ENCODE measurements at places on chromosomes 12 and 14. TPM values are rescaled to one million over a fixed set of nuclear protein-coding genes. Genes with fewer than 3 reads are reported as not detected.

DNA sequence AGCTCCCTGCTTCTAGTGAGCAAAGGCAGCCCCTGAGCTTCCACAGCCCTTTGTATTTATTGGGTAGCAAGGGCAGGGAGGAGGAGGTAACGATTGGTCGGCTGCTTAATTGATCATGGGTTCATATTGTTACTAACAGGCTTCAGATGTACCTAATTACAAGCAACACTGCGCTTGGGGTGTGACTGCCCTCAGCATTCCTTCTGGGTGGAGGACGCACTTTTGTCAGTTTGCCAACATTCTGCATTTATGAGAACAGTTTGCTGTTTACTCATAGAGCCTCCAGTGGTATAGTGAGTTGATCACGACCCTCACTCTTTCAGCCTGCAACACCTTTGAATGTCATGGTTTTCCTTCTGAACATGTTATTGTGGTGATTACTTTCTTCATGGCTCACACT is 9.6 kb downstream of the TSHR start:
- DNase-seq: no peak

- DNase-seq: peak; percentile 94
Measured at GRCh38 chr12:105330283-105330930, at the start of gene C12orf75. Gene C12orf75, plus strand, starts transcription at chr12:105330691. Its CDS starts 201 bp downstream, at chr12:105330892.

- DNase-seq: no peak
Measured at GRCh38 chr12:9687228-9687627, 17.7 kb downstream of the CLEC2D start.

DNA sequence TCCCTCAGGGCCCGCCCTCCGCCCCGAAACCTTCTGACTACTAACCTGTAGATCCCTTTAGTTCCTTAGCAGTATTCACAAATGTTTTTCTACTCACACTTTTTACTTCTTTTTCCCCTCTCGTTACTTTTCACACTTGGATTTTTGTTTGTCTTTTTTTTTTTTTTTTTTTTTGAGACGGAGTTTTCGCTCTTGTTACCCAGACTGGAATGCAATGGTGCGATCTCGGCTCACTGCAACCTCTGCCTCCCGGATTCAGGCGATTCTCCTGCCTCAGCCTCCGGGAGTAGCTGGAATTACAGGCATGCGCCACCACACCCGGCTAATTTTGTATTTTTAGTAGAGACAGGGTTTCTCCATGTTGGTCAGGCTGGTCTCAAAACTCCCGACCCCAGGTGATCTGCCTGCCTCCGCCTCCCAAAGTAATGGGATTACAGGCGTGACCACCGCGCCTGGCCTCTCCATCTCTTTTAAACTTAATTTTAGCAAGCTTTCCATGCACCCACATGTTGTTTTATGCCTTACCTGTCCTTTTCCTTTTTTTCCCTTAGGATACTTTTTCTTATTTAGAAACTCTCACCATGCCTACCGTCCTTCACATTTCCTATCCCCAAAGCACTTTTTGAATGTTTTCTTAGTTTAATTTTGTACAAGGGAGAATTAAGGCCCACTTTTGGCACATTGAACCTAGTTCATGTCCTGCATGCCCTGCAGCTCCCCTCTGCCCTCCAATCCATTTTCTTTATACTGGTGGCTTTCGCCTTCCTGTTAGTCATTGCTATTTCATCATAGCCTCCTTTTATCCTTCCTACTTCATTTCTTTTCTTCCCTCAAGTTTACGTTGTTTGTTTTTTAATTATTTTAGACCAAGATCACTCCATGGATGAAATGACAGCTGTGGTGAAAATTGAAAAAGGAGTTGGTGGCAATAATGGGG is 1.1 kb downstream of the SP1 start:
- DNase-seq: no peak

NAV3 gene
- 4.7 TPM for total RNA-seq

FERMT2 gene
- total RNA-seq: 90.9 TPM
